ENCODE measurements at places on chromosomes 3 and 15. TPM values are rescaled to one million over a fixed set of nuclear protein-coding genes. Genes with fewer than 3 reads are reported as not detected.

LRRC31 gene
- total RNA-seq, result not detected

- peak; percentile 33 for DNase-seq
Observed at GRCh38 chr15:32718821-32719716, 1.3 kb downstream of the GREM1 start.

DNA sequence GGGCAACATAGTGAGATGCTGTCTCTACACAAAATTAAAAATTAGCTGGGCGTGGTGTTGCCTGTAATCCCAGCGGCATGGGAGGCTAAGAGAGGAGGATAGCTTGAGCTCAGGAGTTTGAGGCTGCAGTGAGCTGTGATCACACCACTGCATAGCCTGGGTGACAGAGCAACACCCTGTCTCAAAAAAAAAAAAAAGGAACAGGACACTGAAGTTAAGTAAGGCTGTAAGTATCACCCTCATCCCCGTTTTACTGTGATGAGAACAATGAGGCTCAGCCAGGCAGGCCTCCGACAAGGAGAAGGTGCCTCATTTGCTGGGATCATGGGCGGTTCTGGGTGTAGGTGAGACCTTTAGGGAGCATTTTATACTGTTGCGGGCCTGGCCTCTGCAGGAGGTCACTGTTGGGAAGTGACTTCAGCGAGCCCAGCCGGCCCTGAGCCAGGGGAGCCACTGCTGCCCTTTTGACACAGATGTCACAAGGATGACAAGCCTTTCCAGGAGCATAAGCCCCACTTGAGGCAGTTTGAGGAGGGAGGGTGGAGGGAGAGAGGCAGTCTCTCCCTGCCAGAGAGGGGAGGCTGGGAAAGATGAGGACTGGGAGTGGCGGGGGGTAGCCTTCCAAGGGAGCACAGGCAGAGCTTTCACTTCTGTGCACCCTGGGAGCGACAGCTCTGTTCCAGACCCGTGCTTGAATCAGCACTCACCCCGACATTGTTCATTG lies 30.8 kb downstream of the IRAK2 start:
- no peak for DNase-seq

- no peak for DNase-seq
Observed at GRCh38 chr15:50633653-50634052, 52.9 kb downstream of the TRPM7 start.

DNA sequence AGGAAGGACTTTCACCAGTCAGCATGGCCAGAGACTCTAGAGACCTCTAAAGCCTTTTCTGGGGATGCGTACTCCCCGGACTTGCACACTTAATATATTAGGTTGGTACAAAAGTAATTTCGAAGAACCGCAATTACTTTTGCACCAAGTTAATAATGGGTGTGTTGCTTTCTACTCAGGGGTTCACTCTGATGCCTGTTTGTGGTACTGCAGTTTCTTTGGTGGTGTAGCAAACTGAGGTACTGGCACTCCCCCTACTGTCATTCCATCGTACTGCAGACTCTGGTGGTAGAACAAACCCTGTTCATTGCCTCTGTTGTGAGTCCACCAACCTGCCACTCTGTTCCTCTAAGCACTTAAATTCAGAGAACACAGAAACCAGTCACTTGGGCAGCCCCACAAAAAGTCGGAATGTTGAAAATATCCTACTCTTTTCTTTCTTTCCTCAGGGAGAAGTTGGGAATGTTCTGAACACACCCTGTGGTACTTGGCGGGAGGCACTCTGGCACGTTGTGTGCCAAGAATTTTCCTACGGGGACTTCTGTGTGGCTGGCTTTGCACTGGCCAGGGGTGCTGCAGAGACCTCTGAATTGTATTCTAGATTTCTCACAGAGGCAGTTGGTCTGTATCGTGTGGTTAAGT lies 46.3 kb downstream of the GABRG3 start:
- DNase-seq, result peak; percentile 35

DNA sequence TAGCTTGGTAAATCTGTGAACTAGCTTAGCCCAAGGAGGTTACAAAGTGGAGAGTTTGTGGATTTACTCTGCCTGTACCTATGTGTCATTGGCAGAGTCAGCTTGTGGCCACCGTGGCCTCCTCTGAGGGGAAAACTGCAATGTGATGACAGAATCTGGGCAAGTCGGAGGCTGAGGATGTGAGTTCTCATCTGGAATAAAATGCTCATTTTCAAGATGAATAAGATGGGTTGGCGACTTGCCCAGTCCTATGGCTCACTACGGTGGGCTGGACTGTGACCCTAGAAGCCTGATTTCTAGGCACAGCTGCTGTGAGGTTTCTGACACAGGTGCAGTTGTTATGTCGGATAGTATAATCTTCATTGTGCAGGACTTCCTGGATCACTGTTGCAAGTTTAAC lies 83.7 kb downstream of the ETV5 start:
- DNase-seq, result peak; percentile 56

CHRM5 gene
- not detected for total RNA-seq

DNA sequence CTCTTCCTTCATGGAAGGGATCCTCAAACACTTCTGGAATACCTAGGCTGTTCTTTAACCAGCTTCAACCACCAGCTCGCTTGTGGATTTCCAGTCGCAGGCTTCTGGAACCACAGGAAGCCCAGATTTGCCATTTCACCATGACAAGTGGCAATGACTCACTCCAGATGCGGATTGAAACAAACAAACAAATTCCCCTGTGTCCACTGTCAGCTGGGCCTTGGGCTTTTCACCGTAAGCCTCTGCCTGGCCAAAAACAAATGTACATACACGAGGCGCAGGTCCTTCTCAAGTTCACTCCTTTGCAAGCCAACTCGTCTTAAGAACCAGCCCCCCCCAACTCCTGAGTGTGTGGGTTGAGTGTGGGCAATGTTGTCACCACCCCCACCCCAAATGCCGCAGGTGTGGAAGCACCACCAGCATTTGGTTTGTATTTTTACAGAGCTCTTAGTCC lies 8.8 kb downstream of the BCL6 start:
- peak; percentile 31 for DNase-seq

All from MG63 (cell line).